HT1080 (cell line): ENCODE measurements at places on chromosomes 6 and 20. TPM values are rescaled to one million over a fixed set of nuclear protein-coding genes. Genes with fewer than 3 reads are reported as not detected.

The SLC29A1 gene
- 55.2 and 78.8 TPM in 2 replicates for total RNA-seq

The SLC22A7 gene
- not detected in 2 replicates for total RNA-seq

The ZSCAN12 gene
- total RNA-seq, result 3.1 and 3.8 TPM in 2 replicates

The LY6G6C gene
- total RNA-seq, result not detected in 2 replicates

The GABRR1 gene
- not detected in 2 replicates for total RNA-seq

The LAMA2 gene
- 0.18 and 0.20 TPM in 2 replicates for total RNA-seq

The ALDH8A1 gene
- total RNA-seq, result 0.03 and 0.13 TPM in 2 replicates

The KLHDC3 gene
- 119 and 133 TPM in 2 replicates for total RNA-seq

The ZKSCAN8 gene
- total RNA-seq, result 6.9 and 9.6 TPM in 2 replicates

The SOX4 gene
- total RNA-seq, result 4.5 and 4.8 TPM in 2 replicates

The RIPPLY2 gene
- not detected in 2 replicates for total RNA-seq

The RGS19 gene
- total RNA-seq, result 37.1 and 37.3 TPM in 2 replicates

The NCOA6 gene
- total RNA-seq, result 4.7 and 7.5 TPM in 2 replicates

The ARMH2 gene
- total RNA-seq, result not detected in 2 replicates

The DOK5 gene
- 0.31 TPM in 1 of 2 replicates, not detected in the other for total RNA-seq

The WFDC2 gene
- not detected in 2 replicates for total RNA-seq

The TTBK1 gene
- total RNA-seq, result 0.06 TPM in 1 of 2 replicates, not detected in the other

The CLIC1 gene
- total RNA-seq, result 1,383 and 1,400 TPM in 2 replicates

The ACOT13 gene
- total RNA-seq, result 3.9 and 6.2 TPM in 2 replicates

The MUC21 gene
- not detected in 2 replicates for total RNA-seq

The DEFB125 gene
- not detected in 2 replicates for total RNA-seq

The ELMO2 gene
- total RNA-seq, result 21.3 and 24.3 TPM in 2 replicates

The C20orf173 gene
- total RNA-seq, result not detected in 2 replicates

The SLC17A2 gene
- not detected in 2 replicates for total RNA-seq

The TNF gene
- total RNA-seq, result not detected in 2 replicates

The TOX2 gene
- 3.5 and 8.3 TPM in 2 replicates for total RNA-seq

The SALL4 gene
- total RNA-seq, result not detected in 2 replicates

The ZBTB46 gene
- 0.19 and 0.20 TPM in 2 replicates for total RNA-seq

The FNDC1 gene
- total RNA-seq, result not detected in 2 replicates

The HTR1E gene
- not detected in 2 replicates for total RNA-seq

The DEFB121 gene
- not detected in 2 replicates for total RNA-seq

The ZFP57 gene
- not detected in 2 replicates for total RNA-seq

The HLA-DOA gene
- not detected in 2 replicates for total RNA-seq

The HIVEP1 gene
- 7.5 and 8.3 TPM in 2 replicates for total RNA-seq

The MPC1 gene
- total RNA-seq, result 38.4 and 39.6 TPM in 2 replicates

The GGTLC1 gene
- not detected in 2 replicates for total RNA-seq

The TGM6 gene
- not detected in 2 replicates for total RNA-seq

The ID1 gene
- total RNA-seq, result 421 and 433 TPM in 2 replicates

The ZNF322 gene
- 11.0 and 11.8 TPM in 2 replicates for total RNA-seq

The EEF1A2 gene
- 203 and 276 TPM in 2 replicates for total RNA-seq

The RAB32 gene
- total RNA-seq, result 33.2 and 40.6 TPM in 2 replicates

The ZGPAT gene
- total RNA-seq, result 29.1 and 29.6 TPM in 2 replicates

The PROKR2 gene
- total RNA-seq, result not detected in 2 replicates

The RCAN2 gene
- total RNA-seq, result 0.03 and 0.13 TPM in 2 replicates

The MEI4 gene
- total RNA-seq, result 0.06 TPM in 1 of 2 replicates, not detected in the other

The CD40 gene
- not detected in 2 replicates for total RNA-seq

The IL20RA gene
- total RNA-seq, result not detected in 2 replicates

The ENTPD6 gene
- 96.1 and 107 TPM in 2 replicates for total RNA-seq

The SLC26A8 gene
- total RNA-seq, result 0.26 and 0.27 TPM in 2 replicates

The PRDM13 gene
- not detected in 2 replicates for total RNA-seq

The STMN3 gene
- total RNA-seq, result 30.9 and 33.2 TPM in 2 replicates

The TRIM15 gene
- not detected in 2 replicates for total RNA-seq

The OXT gene
- total RNA-seq, result not detected in 2 replicates

The PSMB8 gene
- 46.2 and 52.4 TPM in 2 replicates for total RNA-seq
